ENCODE measurements at places on chromosomes 11 and 22. TPM values are rescaled to one million over a fixed set of nuclear protein-coding genes. Genes with fewer than 3 reads are reported as not detected.

DERL3 gene
- 2.0 TPM for total RNA-seq

ZNF74 gene
- total RNA-seq, result 37.7 TPM

CCDC89 gene
- 0.66 TPM for total RNA-seq

TMEM45B gene
- total RNA-seq, result not detected

DNA sequence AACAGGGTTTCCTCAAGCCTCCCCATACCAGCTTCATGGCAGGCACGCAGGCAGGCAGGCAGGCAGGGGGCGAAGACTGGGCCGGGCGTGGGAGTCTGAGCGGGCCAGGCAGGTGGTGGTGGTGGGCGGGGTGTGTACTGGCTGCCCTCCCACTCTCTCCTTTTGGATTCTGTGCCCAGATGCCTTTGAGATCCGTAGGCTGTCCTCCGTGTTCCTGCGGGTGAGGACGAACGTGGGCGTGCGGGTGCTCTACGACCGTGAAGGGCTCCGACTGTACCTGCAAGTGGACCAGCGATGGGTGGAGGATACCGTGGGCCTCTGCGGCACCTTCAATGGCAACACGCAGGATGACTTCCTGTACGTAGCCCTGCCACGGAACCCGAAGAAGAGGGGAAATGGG lies 23.0 kb downstream of the OTOG start:
- no peak overlapping the region for H3K27ac ChIP-seq
- H3K4me1 ChIP-seq, result no peaks in the 10 kb centered on the region
- no peaks in the 10 kb centered on the region for H3K27me3 ChIP-seq
- H3K4me3 ChIP-seq, result no peak overlapping the region
- no peaks in the 10 kb centered on the region for H3K36me3 ChIP-seq

DNA sequence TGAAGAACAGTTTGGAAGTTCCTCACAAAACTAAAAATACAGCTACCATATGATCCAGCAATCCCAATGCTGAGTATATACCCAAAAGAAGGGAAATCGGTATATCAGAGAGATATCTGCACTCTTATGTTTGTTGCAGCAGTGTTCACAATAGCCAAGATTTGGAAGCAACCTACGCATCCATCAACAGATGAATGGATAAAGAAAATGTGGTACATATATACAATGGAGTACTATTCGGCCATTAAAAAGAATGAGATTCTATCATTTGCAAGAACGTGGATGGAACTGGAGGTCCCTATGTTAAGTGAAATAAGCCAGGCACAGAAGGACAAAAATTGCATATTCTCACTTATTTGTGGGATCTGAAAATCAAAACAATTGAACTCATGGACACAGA lies 46.5 kb downstream of the XRRA1 start:
- no peak overlapping the region for H3K27ac ChIP-seq
- no peak for DNase-seq
- H3K4me3 ChIP-seq, result no peak overlapping the region
- no peaks in the 10 kb centered on the region for H3K4me1 ChIP-seq

DNA sequence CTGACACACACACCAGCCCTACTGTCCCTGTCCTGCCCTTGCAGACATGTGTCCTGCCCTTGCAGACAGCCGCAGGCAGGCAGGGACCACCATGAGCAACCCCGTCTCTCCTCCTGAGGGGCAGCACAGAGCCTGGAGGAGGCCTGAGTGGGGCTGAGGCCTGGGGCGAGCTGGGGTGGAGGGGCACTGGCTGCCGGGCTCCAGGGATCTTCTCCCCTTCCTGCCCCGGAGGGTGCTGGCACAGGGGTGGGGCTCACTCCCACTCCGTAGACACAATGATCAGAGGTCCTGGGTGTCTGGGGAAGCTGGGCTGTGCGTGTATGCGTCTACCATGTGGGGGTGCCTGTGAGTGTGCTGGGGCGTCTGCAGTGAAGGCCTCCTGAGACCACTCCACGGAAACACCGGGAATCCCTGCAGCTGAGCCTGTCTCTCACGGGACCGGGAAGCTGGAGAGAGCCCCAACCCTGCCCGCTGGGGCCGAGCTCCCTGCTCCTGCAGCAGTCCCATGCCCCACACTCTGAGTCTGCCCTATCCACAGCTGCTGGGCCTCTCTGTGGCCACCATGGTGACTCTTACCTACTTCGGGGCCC lies 588 bp downstream of the TSPAN32 start:
- DNase-seq, result no peak
- no peaks in the 10 kb centered on the region for H3K27me3 ChIP-seq
- H3K4me3 ChIP-seq, result no peak overlapping the region
- peaks cover 6% of the 10 kb centered on the region for H3K4me1 ChIP-seq
- H3K36me3 ChIP-seq, result no peaks in the 10 kb centered on the region

DNA sequence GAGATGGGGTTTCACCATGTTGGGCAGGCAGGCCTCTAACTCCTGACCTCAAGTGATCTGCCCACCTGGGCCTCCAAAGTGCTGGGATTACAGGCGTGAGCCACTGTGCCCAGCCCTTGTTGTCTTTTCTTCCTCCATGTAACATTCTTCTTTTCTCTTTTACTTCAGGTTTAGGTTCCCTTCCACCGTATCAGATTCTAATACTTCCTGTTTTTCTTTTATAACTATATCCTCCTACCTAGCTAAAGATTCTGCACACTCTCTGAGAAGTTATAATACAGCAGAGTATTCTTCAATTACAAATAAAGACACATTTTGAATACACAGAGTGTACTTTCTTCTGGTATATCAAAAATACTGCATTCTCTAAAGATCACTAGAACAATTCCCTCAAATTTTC lies 33.2 kb upstream of the GAB2 start:
- H3K4me3 ChIP-seq, result no peak overlapping the region
- no peaks in the 10 kb centered on the region for H3K27me3 ChIP-seq
- H3K4me1 ChIP-seq, result no peaks in the 10 kb centered on the region
- H3K36me3 ChIP-seq, result no peaks in the 10 kb centered on the region

- peak; percentile 77 for DNase-seq
- no peak overlapping the region for H3K27ac ChIP-seq
- H3K4me1 ChIP-seq, result no peaks in the 10 kb centered on the region
- H3K4me3 ChIP-seq, result no peak overlapping the region
- H3K27me3 ChIP-seq, result peaks cover 21% of the 10 kb centered on the region
Measured at GRCh38 chr22:43388420-43388851, 23.4 kb upstream of the MPPED1 start.

- H3K4me3 ChIP-seq, result no peak overlapping the region
- H3K27ac ChIP-seq, result no peak overlapping the region
- H3K27me3 ChIP-seq, result no peaks in the 10 kb centered on the region
- peaks cover 15% of the 10 kb centered on the region for H3K4me1 ChIP-seq
Measured at GRCh38 chr11:11265320-11265719, 87.7 kb downstream of the CSNK2A3 start.
